Hematopoietic multipotent progenitor cell treated with erythropoietin and hydrocortisone succinate and interleukin-3 and kit ligand, for 6 days (in vitro differentiated cells): ENCODE measurements at places on chromosomes 3 and 15.

DNA sequence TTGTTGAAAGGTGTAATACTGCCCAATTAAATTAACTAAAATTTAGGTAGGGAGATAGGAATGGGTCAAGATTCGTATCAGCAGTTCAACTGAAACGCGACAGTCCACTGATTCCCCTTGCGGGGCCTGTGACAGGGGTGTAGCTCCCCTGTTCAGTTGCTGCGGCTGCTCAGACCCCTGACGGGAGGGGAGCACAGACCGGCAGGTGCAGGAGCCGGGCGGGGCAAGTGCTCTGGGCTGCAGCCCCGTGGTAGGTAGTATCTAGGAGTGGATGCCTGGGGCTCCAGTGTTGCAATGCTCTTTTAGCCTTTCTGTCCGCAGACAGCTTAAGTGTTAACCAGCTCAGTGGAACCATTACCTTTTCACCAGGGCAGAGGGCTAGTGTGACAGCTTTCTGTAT, 164.9 kb downstream of the ROBO2 start:
- no peak for DNase-seq

GRCh38 chr3:174219738-174220137, 639.4 kb upstream of the NAALADL2 start:
- DNase-seq, result no peak

DNA sequence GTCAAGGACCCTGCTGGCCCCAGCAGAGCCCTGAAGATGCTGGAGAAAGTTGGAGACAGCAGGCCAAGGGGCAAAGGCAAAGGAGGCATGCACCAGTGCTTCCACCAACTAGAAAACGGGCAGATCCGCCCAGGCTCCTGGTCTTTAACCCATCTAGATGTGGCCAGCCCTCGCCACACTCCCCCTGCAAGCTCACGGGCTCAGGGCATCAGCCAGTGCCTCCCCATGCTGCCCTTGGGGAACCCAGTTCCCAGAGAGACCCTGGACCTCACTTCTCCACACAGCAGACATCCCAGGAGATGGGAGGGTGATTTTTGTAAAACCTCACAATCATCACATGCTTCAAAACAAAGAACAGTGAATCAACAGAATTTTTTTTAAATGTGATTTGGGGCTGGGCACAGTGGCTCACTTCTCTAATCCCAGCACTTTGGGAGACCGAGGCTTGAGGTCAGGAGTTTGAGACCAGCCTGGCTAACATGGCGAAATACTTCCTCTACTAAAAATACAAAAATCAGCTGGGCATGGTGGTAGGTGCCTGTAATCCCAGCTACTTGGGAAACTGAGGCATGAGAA, 24.5 kb downstream of the CYFIP1 start:
- no peak for DNase-seq

DNA sequence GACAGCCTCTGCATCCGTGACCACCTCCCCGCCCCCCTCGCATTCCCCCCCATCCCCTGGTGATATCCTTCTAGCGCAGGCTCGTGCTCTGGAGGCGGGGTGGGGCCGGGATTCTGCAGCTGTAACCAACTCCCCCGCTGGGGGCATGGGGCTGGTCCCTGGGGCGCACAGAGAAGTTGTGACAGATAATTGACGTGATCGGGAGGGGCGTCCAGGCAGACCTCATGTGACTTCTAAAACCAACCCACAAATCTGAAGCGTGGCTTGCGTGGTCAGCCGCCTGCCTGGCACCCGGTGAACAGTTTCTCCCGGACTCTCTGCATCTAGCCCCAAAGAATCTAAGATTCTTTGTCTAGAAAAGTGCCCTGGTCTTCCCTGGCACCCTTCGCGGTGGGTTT, 100.6 kb upstream of the IGF1R start:
- no peak for DNase-seq

- DNase-seq, result no peak
Measured at GRCh38 chr15:91936927-91937326, 83.4 kb downstream of the SLCO3A1 start.
